ENCODE measurements at places on chromosomes 11 and 22.

DNA sequence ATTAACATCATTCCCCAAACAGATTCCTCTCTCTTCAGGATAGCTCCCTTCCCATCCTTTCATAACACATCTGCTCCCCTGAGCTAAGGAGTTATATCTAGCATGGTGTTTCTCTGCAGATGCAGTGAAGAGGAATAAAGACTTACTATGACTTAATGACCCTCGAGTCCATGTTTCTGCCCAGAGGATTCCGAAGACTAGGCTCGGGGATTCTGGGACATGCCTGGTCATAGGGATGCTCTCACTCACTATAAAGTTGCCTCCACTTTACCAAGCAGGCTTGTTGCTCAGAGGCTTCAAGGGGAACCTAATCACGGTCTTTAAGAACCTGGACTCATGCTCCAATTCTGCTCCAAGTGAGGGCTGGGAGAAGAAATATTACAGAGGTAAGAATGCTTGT, at the start of gene OR52E4:
Gene OR52E4 (plus strand): TSS at position 301 of the 400 bp plus-strand sequence. CDS start 3,664 bp downstream, outside the sequence.
- no peak for DNase-seq

DNA sequence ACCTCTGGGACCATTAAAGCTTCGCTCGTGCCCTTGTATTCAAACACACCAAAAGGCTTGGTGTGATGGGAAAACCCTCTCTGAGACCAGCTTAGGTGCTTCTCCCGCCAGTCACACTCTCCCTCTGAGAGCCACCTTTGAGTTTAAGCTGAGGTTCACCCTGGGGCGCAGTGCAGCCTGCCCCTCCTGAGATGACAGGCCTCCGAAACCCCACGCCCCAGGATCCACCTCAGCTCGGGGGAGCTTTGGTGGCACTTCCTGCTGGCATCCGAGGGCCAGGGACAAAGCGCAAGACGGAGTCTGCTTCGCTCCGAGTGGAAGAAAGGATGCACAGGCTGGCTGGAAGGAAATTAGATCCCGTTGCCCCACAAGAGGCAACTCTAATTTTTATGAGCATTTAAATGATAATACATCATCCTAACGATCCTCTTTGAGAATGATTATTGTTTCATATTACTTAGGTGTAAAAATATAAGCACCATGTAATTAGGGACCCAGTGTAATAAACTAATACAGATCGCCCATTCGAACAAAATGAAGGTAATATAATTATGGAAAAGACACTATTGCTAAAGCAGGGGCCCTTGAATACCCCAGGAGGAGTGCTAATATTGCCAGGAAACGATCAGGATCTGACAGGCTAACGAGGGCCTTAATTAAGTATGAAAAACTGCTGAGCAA, 134.7 kb downstream of the CEP164 start:
- DNase-seq: no peak

- no peak for DNase-seq
These were observed 8.6 kb upstream of the OR51G1 start for GRCh38 chr11:4932751-4933150.

DNA sequence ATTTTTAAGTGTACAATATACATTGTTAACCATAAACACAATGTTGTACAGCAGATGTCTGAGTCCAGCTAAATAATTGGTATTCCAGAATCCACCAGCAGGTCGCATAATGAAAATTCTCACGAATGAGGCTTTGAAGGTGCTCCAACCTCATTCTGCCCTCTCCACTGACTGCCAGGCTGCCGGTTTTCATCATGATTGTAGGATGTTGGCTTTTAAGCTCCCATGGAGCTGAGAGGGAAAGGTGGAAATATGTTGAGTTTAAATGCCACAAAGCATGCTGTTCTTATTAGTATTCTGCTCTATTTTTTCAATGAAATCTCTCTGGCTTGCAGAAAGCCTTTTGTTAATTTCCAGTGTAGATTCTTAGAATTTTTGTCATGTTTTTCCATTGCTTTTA, 337.2 kb upstream of the DDI1 start:
- DNase-seq: no peak

DNA sequence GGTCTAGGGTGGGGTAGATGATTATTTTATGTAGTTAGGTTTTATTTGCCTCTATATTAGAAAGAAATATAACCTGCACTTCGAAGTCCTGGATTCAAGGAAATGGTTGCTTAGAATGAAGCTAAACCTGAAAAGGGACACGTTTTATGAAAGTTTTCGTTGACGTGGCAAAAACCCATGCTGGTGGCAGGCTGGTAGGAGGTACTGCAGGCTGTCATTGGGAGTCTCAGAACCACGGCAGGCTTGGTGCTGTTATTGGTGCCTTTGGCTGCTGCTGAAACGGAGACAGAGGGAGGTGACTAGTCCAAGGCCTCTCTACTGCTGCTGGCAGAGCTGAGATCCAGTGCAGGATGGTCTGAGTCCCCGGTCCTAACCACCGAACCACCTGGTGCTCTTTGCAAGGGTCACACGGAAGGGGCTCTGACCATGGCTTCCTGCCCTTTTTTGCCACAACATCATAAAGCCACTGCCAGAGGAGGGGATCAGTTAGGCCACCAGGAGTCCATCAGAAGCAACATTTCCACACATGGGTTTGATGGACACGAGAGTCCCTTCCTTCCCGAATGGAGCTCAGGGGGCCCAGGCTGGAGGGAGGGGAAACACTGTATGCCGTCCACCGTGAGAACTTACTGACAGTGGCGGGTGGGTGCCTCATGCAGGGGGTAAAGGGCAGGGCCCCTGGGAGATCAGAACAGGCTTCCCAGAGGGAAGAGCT, 13.4 kb downstream of the CSF2RB start:
- no peak for DNase-seq

GRCh38 chr11:44235765-44236201, 74.2 kb downstream of the ALX4 start:
- no peak for DNase-seq

GRCh38 chr11:112963368-112963955, 2.2 kb downstream of the NCAM1 start:
- DNase-seq: no peak

DNA sequence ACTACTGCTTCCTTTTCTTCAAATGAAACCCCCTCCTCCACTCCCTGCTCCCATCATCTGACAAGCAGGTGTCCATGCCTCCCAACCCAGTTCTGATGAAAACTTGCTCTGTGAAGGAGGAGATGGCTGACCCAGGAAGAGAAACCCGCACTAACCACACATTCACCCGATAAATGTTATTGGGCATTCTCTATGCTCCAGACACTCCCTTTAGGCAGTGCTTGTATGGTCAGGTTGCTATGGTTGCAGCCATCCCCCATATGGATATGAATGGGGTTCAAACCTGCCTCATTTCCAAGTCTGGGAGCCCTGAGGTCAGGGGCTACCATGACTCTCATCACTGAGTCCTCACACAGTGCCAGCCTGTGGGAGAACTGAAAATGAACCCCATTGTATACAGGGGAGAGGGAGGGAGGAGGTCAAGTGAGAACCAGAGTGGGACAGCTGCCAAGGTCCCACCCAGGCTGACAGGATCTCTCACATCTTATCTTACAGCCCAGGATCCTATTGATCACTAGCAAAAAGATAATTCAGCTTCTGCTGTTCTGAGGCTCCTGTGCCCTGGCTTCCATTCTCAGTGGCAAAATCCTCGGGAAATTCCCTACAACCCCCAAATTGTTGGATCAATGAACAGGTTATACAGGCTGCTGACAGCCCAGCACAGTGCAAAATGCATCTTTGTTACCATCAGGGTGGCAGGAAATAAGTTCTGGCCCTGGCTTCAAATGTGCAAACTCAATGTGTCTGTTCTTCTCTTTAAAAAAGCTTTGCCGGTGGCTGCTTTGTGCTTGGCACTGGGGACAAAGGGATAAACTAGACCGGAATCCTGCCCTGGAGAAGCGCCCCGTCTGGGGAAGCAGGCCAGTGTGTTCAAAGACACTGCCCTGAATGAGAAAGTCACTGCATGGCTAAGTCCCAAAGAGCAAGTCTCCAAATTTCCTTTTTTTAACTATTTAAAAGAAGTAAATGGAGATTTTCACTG, 22.7 kb upstream of the ACER3 start:
- DNase-seq: no peak

DNA sequence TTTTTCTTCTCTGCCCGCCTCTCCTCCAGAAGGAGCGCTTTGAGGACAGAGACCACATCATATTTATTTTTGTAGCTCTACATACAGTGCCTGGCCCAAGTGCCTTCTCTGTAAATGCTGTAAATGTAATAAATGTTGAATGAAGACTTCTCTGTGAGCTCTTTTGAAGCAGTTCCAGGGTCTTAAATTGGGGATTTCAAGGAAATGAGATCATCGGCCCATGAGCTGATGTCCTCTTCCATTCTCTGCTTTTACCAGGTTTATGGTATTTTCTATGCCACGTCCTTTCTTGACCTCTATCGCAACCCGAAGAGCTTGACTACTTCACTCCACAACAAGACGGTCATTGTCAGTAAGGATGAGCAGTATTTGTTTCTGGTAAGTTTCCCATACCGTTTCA, 165.7 kb upstream of the SORL1-AS1 start:
- no peak for DNase-seq

DNA sequence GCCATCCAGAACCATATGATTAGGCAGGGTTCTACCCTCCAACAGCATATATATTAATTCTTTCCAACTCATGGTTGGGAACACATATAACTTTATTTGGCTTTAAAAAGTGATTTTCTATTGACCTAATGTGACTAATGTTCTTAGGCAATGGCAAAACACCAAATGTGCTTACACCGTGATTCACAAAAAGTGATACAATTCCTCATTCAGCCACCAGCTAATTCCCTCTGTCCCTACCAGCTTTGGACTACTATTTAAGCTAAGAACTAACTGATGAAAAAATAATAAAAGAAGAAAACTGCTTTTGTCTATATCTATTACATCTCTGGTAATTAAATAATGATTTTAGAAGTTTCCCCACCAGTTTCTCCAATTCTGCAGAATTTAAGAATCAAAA, 4.7 kb downstream of the CTSC start:
- peak; percentile 61 for DNase-seq

- no peak for DNase-seq
These were observed 6.7 kb downstream of the PHOX2A start for GRCh38 chr11:72237112-72237931.

- no peak for DNase-seq
These were observed 43.4 kb upstream of the GLYAT start for GRCh38 chr11:58775066-58775708.

DNA sequence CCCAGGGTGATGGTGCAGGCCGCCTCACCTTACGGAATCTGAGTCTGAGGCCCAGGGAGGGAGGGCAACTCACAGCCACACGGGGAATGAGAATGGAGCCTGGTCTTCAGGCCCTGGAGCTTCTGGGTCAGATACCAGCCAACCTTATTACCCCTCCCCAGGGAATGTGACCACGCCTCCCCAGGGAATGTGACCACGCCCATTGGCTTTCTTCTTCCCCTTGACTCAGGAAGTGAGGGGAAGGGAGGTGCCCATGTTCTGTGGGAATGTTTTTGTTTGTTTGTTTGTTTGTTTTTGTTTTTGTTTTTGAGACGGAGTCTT, 57.5 kb upstream of the RBFOX2 start:
- DNase-seq: no peak

DNA sequence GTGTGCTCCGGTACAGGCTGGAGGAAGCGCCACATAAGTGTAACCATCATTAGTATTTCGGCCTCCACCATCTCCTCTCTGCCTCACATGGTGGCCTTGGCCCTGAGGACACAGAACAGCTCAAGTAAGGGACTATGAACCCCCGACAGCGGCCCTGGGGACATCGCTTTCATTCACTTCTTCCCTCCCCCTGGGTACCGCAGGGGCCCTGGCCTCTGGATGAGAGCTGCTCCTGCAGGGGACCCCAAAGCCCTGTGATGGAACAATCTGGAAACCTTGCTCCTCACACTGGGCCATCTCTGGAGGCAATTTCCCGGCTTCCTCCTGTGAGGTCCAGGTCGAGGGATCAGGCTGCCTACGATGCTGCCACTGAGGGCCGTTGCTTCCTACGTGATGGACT, 565.5 kb downstream of the BRD1 start:
- DNase-seq: no peak

- DNase-seq: no peak
These were observed 50.9 kb upstream of the PANX1 start for GRCh38 chr11:94077552-94078293.

GRCh38 chr11:73661035-73661628, 14.8 kb downstream of the PLEKHB1 start:
- peak; percentile 82 for DNase-seq

GRCh38 chr11:119578521-119579191, 150.3 kb downstream of the NECTIN1 start:
- DNase-seq: no peak

DNA sequence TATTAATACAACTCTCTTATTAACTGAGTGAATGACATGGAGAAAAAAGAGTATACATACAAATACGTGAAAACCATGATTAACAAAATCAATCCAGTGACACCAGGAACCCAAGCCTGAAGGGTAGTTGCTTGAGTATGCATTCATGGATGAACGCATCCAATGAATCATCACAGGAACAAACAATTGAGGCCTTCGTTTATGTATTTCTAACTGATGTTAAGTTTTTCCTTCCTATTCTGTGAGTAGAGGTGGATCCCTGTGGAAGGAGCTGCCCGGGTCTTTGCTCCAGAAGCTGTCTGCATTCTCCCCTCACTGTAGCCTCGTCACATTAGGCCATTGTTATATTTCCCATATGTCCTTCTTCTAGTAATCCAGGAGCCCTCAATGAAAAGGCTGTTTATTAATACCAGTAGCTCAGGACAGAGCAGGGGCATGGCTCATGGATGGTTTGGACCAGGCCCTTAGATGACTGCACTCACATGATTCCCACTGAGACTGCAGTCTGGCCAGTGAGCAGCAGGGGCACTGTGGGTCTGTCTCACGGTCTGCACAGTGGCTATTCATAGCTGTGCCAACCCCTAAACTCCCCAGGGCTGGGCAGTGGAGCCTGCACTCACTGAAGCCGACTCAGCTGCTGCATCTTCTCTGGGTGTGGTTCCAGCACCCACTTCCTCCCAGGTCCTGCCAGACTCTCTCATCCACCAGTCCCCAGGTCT, 128.1 kb upstream of the TOP3B start:
- peak; percentile 71 for DNase-seq

GRCh38 chr22:25076336-25076735, 123.3 kb upstream of the CRYBB3 start:
- DNase-seq: no peak

GRCh38 chr22:41501209-41501608, 32.3 kb downstream of the ACO2 start:
- DNase-seq: peak; percentile 18

- DNase-seq: no peak
These were observed 233.3 kb downstream of the CEP164 start for GRCh38 chr11:117560780-117561530.

DNA sequence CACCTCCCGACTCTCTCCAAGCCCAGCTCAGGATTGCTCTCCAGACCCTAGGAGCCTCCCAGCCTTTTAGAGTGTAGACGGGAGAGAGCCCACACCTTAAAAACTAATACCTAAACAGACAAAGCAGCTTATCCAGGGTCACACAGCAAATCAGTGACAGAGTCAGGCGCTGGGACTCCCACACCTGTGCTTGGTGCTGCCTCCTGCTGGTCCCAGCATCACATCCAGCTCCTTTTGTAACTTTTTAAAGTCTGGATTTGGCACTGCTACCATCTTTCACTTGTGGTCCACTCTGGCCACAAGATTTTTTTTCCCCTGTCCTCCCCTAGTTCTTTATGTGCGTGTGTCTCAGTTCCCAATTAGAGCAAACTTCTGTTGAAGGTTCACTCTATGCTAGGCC, 4.7 kb downstream of the ANO1 start:
- DNase-seq: no peak

Data from inflammatory macrophage treated with lipopolysaccharide for 4 hours (primary cell).